ACHN (cell line): ENCODE measurements at places on chromosomes 12 and 14.

DNA sequence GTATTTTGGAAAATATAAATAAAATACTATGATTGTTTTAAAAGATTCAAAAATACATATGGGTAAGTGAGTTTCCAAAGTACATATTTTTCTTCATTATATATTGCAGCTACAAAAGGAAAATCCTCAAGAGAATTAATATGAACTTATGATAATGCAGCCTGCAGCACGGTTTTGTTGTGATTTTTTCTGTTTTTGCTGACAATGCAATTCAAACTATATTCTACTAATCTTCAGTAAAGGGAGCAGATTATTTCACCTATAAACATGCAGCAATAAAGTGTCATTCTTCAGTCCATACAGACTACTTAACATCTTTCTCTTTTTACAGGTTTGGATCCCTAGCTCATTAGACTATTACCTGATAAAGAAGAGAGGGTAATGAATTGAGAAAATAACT lies 582.1 kb upstream of the MGAT4C start:
- no peak for DNase-seq

DNA sequence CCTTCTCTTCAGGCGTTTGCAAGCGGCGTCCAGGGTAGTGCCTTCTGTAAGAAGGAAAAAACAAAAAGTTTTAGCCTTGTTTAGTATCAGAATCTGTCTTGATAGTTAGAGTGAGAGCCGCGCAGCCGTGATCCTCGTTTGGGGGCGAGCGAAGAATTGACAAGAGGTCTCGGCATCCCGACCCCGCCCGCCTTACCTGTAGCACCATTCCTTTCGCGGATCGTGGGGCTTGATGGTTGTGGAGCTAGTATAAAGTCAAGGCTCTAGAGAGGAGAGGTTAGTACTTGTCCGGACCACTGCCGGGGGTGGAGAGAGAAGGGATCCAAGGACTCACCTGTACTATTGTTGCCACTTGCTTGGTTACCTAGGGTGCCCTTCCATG lies 494 bp downstream of the TMTC3 start:
- DNase-seq = peak; percentile 14

GRCh38 chr14:78302841-78303240 lies 132.7 kb downstream of the NRXN3 start:
- no peak for DNase-seq

GRCh38 chr14:33734387-33734786 lies 216.5 kb downstream of the EGLN3 start:
- no peak for DNase-seq

DNA sequence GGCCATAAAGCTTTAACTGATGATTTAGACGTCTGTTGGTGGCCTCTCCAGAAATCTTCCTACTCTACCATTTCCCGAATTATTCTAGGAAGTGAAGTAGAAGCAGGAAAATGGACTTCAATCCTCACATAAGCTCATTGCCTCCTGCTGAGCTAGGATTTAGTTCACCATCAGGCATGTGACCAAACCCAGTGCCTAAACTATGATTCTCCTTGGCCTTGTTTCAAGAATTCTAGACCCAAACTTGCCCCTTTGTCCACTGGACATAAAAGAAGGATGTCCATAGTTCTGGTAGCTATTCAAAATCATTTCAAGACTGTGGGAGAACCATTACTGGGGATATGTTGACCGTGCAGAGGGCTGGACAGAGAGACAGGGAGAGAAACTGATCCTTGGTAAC lies 105.8 kb downstream of the C12orf50 start:
- DNase-seq = no peak

- no peak for DNase-seq
Observed at GRCh38 chr14:26319139-26319864, 278.5 kb downstream of the NOVA1 start.

DNA sequence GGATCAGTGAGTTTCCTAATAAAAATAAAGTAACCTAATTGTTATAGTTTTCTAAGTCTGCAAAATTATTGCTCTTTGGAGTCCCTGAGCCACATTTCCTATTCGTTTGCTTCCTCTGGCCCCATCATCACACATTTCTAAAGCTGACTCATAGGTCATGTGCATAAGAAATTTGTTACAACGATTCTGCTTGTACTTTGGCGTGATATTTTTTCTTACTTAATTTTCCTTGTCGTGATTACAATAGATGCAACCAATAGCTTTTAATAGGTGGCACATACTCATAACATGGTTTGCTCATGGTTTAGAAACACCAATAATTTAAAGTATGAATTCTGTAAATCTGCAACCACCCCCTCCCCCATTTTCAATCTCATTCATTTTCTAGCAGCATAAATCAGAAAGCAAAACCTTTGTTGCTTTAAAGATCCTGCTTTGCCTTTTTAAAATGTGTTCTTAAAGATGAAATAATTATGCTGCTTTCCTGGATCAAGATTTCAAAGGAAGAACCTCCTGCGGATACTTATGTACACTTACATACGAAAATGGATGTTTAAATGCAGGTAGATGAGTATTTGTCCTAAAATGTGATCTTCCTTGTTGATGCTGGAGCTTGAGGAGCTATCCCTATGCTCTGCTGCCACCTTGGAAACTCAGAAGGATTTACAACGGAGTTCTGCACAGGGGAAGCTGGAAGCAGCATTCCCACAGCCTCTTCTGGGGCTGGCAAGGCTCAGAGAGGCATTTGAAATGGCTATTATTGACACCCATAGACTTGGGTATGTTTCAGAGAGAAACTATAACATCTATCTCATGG lies 1.7 kb upstream of the FLRT2 start:
- DNase-seq = peak; percentile 55

- DNase-seq = no peak
Observed at GRCh38 chr12:52600071-52600470, 1.2 kb downstream of the KRT72 start.

GRCh38 chr12:130487636-130488357 lies 150.1 kb downstream of the PIWIL1 start:
- no peak for DNase-seq

DNA sequence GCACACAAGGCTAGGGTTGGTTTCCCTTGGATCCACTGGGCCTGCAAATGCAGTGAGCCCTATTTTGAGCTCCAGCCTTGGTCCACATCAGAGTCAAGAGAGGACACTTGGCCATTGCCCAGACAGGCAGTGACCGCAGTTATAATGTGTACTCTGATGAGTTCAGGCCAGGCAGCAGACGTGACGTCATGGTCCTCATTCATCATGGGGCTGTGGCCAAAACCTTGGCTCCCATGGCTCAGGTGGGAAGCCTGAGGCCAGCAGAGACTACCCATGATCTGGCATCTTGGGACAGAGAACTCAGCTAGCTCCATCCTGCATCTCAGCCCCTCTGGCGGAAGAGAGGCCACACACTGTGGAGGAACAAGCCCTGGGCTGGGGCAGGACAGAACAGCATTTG lies 16.4 kb downstream of the TMEM63C start:
- DNase-seq = no peak

GRCh38 chr14:71714225-71714624 lies 218.0 kb upstream of the RGS6 start:
- no peak for DNase-seq

DNA sequence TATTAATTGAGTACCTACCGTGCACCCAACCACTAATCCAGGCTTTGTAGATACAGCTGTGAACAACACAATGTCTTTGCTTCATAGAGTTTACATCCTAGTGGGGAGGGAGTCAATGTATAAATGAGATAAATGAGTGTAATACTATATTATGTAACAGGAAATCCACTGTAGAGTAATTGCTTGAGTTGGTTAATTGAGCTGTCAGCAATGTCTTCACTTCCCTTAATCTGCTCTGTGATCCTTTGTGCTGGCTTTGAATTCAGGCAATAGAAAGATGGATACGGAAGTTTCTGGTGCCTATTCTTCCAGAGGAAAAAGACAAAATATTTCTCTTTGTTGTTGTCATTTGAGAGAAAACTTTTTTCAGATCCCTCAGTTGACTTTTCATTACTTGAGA lies 104.0 kb upstream of the SLC16A7 start:
- DNase-seq = no peak
